ENCODE measurements at places on chromosomes 6 and 20. TPM values are rescaled to one million over a fixed set of nuclear protein-coding genes. Genes with fewer than 3 reads are reported as not detected.

CCDC170 gene
- total RNA-seq: 1.6 TPM

MRPL18 gene
- 62.9 TPM for total RNA-seq

WFDC8 gene
- total RNA-seq: not detected

SIRPD gene
- not detected for total RNA-seq

NKAIN4 gene
- total RNA-seq: not detected

HCRTR2 gene
- not detected for total RNA-seq

TCF21 gene
- 1.9 TPM for total RNA-seq

ADGB gene
- total RNA-seq: not detected

TREML4 gene
- total RNA-seq: not detected

NOX3 gene
- not detected for total RNA-seq

SLC26A8 gene
- not detected for total RNA-seq

GMPR gene
- total RNA-seq: 8.1 TPM

ASIP gene
- total RNA-seq: not detected

POLR3F gene
- 10.5 TPM for total RNA-seq

CAP2 gene
- total RNA-seq: 8.9 TPM

PHF3 gene
- 74.9 TPM for total RNA-seq

SOX4 gene
- 26.0 TPM for total RNA-seq

ZNF391 gene
- total RNA-seq: 1.7 TPM

SYNDIG1 gene
- total RNA-seq: 0.33 TPM

ULBP2 gene
- 2.6 TPM for total RNA-seq

WFDC5 gene
- total RNA-seq: not detected

CLVS2 gene
- 0.12 TPM for total RNA-seq

C2 gene
- total RNA-seq: 2.0 TPM

TSBP1 gene
- total RNA-seq: not detected

FNDC1 gene
- total RNA-seq: under 0.01 TPM

C4A gene
- total RNA-seq: 2.3 TPM

RGS17 gene
- 27.5 TPM for total RNA-seq

LRRC73 gene
- 0.62 TPM for total RNA-seq

PLCB4 gene
- 2.1 TPM for total RNA-seq

SYTL3 gene
- total RNA-seq: 2.8 TPM

C20orf173 gene
- not detected for total RNA-seq

CDH26 gene
- 0.12 TPM for total RNA-seq

TSHZ2 gene
- total RNA-seq: 1.5 TPM

TSPO2 gene
- total RNA-seq: not detected

SUMO4 gene
- total RNA-seq: 1.00 TPM

CALHM4 gene
- total RNA-seq: not detected

DAAM2 gene
- 6.5 TPM for total RNA-seq

DSP gene
- 0.33 TPM for total RNA-seq

KIF25 gene
- total RNA-seq: not detected

C6orf132 gene
- 1.5 TPM for total RNA-seq

ULBP1 gene
- total RNA-seq: 0.12 TPM

CTNNBL1 gene
- 34.4 TPM for total RNA-seq

FNDC11 gene
- total RNA-seq: 0.66 TPM

STX7 gene
- total RNA-seq: 57.2 TPM

SPO11 gene
- total RNA-seq: not detected

PACSIN1 gene
- not detected for total RNA-seq

HAO1 gene
- not detected for total RNA-seq

GHRH gene
- not detected for total RNA-seq

CPNE5 gene
- under 0.01 TPM for total RNA-seq

OPRM1 gene
- total RNA-seq: not detected

LPA gene
- total RNA-seq: not detected

ADTRP gene
- total RNA-seq: 6.9 TPM
